Astrocyte (in vitro differentiated cells and primary cell): ENCODE measurements at places on chromosomes 11 and 22. TPM values are rescaled to one million over a fixed set of nuclear protein-coding genes. Genes with fewer than 3 reads are reported as not detected.

GRCh38 chr11:29324328-29324727 lies 692.5 kb downstream of the KCNA4 start:
- no peaks in the 10 kb centered on the region for H3K36me3 ChIP-seq
- H3K27ac ChIP-seq: no peak overlapping the region
- DNase-seq: no peak
- H3K27me3 ChIP-seq: no peaks in the 10 kb centered on the region
- no peak overlapping the region for H3K4me3 ChIP-seq

GRCh38 chr11:93519179-93519578 lies 24.0 kb downstream of the SMCO4 start:
- no peaks in the 10 kb centered on the region for H3K27me3 ChIP-seq
- no peak overlapping the region for H3K4me3 ChIP-seq
- DNase-seq: no peak
- no peaks in the 10 kb centered on the region for H3K4me1 ChIP-seq
- H3K36me3 ChIP-seq: no peaks in the 10 kb centered on the region

DNA sequence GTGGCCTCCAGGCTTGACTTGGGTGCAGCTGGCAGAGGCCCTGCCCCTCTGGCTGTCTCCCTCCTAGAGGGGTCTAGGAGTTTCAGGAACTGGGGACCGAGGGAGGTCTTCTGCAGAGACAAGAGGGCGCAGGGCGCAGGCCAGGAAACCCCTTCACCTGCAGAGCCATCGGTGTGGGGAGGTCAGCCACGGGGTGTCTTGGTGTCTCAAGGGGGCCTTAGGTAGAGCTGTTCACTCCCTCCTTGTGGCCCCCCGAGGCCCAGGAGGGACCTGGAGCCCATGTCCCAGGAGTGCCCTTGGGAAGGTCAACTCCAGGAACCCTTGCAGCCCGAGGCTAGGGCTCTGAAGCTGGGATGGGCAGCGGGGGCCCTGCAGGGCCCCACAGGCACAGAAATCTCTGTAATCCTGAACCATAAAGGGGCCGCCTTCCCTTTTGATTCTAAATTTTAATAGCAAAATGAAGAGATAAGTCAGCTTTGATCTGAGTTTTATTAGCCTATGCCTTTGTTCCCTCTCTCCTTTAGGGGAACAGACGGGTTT lies 31.4 kb upstream of the TH start:
- no peaks in the 10 kb centered on the region for H3K4me1 ChIP-seq
- no peaks in the 10 kb centered on the region for H3K27me3 ChIP-seq
- no peak overlapping the region for H3K27ac ChIP-seq
- no peaks in the 10 kb centered on the region for H3K36me3 ChIP-seq
- no peak overlapping the region for H3K4me3 ChIP-seq

DNA sequence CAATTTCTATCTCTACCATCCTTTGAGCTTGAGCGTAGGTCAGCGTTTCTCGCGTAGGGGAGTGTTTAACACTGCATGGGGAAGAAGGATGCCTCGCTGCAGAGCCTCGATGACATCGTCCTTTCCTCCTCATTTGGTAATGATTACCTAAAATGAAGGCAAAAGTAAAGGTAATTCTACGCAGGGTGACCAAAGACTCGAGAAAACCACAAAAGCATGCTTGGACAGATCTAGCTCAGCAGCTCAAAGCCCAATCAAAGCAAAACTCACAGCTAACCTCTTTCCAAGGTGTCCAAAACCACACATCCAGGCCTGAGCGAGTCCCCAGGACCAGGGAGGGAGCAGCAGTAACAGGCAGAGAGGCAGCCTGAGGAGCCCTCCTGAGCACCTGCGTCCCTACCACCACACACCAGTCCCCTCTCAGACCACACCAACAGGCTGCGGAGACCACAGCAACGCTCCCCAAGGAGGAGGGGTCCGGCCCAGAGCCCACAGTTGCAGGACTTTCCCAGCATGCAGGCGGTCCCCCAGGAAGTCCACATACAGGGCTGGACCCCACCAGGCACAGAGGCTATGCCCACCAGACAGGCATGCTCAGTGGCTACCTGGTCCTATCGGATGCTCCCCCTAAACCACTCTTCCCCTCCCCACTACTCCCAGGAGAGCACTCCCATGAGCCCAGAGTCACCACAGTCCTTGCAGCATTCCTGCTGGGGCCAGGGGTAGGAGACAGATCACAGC lies 3.3 kb downstream of the BRD1 start:
- no peak overlapping the region for H3K4me3 ChIP-seq
- DNase-seq: no peak
- H3K36me3 ChIP-seq: peaks cover 16% of the 10 kb centered on the region
- H3K27me3 ChIP-seq: no peaks in the 10 kb centered on the region
- H3K4me1 ChIP-seq: peaks cover 15% of the 10 kb centered on the region

DNA sequence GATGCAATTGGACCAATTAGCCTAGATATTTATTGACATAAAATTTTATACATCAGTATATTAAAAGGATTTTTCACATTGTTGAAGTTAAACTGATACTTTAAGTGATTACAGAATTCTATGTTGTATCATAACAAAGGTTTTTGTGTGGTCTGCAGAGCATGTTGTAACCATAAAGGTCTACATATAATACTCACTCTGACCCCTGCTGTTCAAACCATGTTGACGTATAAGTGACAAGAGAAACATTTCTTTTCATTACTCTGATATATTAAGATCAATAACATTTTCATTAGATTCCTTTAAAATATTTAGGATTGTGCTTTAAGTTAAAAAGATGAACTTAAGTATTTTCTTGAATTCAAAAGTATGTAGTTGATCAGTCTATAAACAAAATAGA lies 63.9 kb downstream of the GAS2 start:
- no peak overlapping the region for H3K4me3 ChIP-seq
- no peaks in the 10 kb centered on the region for H3K4me1 ChIP-seq
- DNase-seq: no peak
- H3K27me3 ChIP-seq: no peaks in the 10 kb centered on the region
- no peak overlapping the region for H3K27ac ChIP-seq

- no peaks in the 10 kb centered on the region for H3K27me3 ChIP-seq
- no peak overlapping the region for H3K4me3 ChIP-seq
- no peaks in the 10 kb centered on the region for H3K36me3 ChIP-seq
- DNase-seq: peak; percentile 95
Observed at GRCh38 chr22:27461470-27461869, 340.1 kb downstream of the MN1 start.

DNA sequence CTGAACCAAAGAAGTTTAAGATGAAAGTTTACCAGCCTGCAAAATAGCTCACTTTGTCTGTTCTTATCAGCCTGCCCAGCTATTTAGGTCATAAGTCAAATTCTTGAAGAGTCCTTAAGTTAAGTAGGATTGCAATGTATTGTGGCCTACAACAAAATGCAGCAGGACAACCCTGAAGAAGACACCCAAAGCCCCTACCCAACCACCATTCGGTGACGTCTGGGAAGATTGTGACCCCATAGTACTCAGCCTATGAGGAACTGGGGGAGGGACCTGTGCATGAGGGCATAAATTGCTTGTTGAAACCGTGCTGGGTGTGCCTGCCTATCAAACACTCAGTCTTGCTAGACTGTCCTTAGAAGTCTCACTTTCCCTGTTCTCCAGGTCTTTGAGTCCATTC lies 50.5 kb upstream of the FDX1 start:
- DNase-seq: no peak
- no peak overlapping the region for H3K27ac ChIP-seq
- H3K4me1 ChIP-seq: no peaks in the 10 kb centered on the region
- no peak overlapping the region for H3K4me3 ChIP-seq

GRCh38 chr11:117146521-117146920 lies 2.4 kb downstream of the PAFAH1B2 start:
- peaks cover 21% of the 10 kb centered on the region for H3K4me1 ChIP-seq
- H3K27me3 ChIP-seq: no peaks in the 10 kb centered on the region
- H3K4me3 ChIP-seq: peak overlapping the region; percentile 0
- DNase-seq: peak; percentile 10
- peak overlapping the region; percentile 23 for H3K27ac ChIP-seq

- H3K27ac ChIP-seq: no peak overlapping the region
- no peak for DNase-seq
- no peak overlapping the region for H3K4me3 ChIP-seq
Observed at GRCh38 chr11:93870616-93871015, 20.2 kb upstream of the VSTM5 start.

DNA sequence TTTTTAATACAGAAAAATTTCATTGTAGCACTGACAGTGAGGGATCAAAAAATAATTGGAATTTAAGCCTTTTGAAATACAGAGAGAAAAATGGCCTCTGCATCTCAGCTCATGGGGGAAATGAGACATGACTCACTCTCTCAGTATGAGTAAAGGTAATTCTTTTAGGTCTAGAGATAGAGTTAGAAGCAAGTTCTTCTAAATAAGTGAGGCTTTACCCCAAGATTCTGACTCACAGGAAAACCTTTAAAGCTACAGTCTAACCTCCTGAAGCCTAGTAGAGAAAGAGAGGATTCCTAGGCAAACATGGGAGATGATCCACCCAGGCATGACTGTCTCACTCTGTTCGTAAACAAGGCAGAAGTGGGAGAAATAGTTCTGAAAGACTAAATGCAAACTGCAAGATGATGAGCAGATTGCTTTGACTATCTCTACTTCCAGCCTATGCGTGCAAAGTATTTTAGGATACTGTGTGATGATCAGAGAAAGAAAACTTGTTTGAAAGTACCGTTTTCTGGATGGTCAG lies 1003.3 kb upstream of the CCDC90B start:
- H3K27me3 ChIP-seq: no peaks in the 10 kb centered on the region
- peaks cover 31% of the 10 kb centered on the region for H3K4me1 ChIP-seq
- H3K4me3 ChIP-seq: peak overlapping the region; percentile 15
- peak overlapping the region; percentile 64 for H3K27ac ChIP-seq

- H3K4me1 ChIP-seq: no peaks in the 10 kb centered on the region
- no peak for DNase-seq
- H3K27ac ChIP-seq: no peak overlapping the region
- peaks cover 7% of the 10 kb centered on the region for H3K27me3 ChIP-seq
Observed at GRCh38 chr22:44297470-44298061, 15.2 kb downstream of the SHISAL1 start.

- no peak overlapping the region for H3K27ac ChIP-seq
- no peak for DNase-seq
- no peak overlapping the region for H3K4me3 ChIP-seq
- peaks cover 23% of the 10 kb centered on the region for H3K27me3 ChIP-seq
Observed at GRCh38 chr22:50606165-50606945, 5.8 kb downstream of the MAPK8IP2 start.

GRCh38 chr11:125088123-125088522 lies 23.3 kb downstream of the TMEM218 start:
- no peaks in the 10 kb centered on the region for H3K36me3 ChIP-seq
- no peak overlapping the region for H3K27ac ChIP-seq
- peaks cover 22% of the 10 kb centered on the region for H3K4me1 ChIP-seq
- H3K4me3 ChIP-seq: no peak overlapping the region
- H3K27me3 ChIP-seq: no peaks in the 10 kb centered on the region
- no peak for DNase-seq

DNA sequence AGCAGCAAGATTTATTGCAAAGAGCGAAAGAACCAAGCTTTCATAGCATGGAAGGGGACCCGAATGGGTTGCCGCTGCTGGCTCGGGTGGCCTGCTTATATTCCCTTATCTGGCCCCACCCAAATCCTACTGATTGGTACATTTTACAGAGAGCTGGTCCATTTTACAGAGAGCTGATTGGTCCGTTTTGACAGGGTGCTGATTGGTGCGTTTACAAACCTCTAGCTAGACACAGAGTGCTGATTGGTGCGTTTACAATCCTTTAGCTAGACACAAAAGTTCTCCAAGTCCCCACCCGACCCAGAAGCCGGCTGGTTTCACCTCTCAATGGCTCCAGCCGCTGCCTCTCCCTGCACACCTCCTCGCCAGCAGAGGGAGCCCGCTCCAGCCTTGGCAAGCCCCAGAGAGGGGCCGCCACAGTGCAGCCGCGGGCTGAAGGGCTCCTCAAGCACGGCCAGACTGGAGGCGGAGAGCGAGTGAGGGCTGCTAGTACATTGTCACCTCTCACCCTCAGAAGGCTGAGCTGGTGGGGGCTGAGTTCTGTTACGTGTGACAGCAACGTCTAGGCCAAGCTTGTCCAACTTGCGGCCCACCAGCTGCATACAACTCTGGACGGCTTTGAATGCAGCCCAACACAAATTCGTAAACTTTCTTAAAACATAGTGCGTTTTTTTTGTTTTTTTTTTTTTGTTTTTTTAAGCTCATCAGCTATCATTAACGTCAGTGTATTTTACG lies 8.7 kb downstream of the PTH start:
- H3K27me3 ChIP-seq: peaks cover 3% of the 10 kb centered on the region
- no peak for DNase-seq
- no peak overlapping the region for H3K27ac ChIP-seq

DNA sequence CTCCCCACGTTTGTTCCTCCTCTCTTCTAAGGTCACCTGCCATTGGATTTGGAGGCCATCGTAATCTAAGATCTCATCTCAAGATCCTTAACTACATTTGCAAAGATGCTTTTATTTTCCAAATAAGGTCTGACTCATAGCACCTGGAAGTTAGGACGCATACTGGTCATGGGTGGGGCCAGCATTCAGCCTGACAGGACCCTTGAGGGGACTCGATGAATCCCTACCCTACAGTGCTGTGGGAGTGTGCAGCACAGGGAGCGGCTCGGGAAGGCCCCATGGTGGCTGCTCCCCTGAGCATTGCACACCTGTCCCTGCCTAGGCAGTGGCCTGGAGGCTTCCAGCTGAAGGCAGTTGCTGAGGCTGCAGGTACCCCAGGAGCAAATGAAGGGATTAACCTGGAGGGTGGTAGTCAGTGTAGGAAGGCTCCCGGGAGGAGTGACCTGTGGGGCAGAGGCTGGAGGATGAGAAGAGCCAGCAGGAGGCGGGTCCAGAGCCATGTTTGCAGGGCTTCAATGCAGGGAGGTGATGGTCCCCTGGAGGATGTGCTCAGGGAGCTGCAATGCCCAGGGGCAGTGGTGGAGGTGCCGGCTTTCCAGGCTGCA lies 362.2 kb downstream of the CTTN start:
- no peaks in the 10 kb centered on the region for H3K4me1 ChIP-seq
- DNase-seq: no peak
- peaks cover 8% of the 10 kb centered on the region for H3K27me3 ChIP-seq
- no peaks in the 10 kb centered on the region for H3K36me3 ChIP-seq

DNA sequence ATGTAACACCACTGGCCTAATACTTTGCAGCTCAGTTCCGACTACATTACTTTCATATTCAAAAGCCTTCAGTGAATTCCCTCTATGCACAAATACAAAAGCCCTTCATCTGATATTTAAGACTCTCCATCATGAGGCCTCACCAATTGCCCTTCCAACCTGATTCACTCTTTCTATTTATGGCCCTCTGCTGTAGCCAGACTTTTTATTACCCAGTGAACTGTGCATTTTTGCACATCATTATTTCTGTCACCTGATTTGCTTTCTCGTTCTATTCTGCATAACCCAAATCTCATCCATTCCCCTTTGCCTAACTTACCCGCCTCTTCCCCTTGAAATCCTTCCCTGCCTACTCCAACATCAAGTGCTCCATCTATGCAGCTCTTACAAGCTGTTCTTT lies 78.3 kb downstream of the BBOX1 start:
- H3K27me3 ChIP-seq: no peaks in the 10 kb centered on the region
- no peaks in the 10 kb centered on the region for H3K36me3 ChIP-seq
- no peak overlapping the region for H3K4me3 ChIP-seq
- no peak for DNase-seq
- no peak overlapping the region for H3K27ac ChIP-seq
- H3K4me1 ChIP-seq: no peaks in the 10 kb centered on the region

GRCh38 chr11:120197251-120197891 lies 13.5 kb upstream of the OAF start:
- peaks cover 7% of the 10 kb centered on the region for H3K27me3 ChIP-seq
- no peak overlapping the region for H3K27ac ChIP-seq
- no peaks in the 10 kb centered on the region for H3K4me1 ChIP-seq
- DNase-seq: no peak
- no peaks in the 10 kb centered on the region for H3K36me3 ChIP-seq

The PAMR1 gene
- total RNA-seq: 12.6 and 18.0 TPM in 2 replicates

The SMIM35 gene
- not detected in 2 replicates for total RNA-seq

The DAGLA gene
- total RNA-seq: 5.5 and 5.6 TPM in 2 replicates

The FUT4 gene
- total RNA-seq: 3.5 and 3.7 TPM in 2 replicates

The DDX25 gene
- 0.70 and 1.1 TPM in 2 replicates for total RNA-seq

The PATE4 gene
- total RNA-seq: not detected in 2 replicates

The STX3 gene
- 43.1 and 61.2 TPM in 2 replicates for total RNA-seq

The FXYD2 gene
- total RNA-seq: not detected in 2 replicates
